Progenitor cell of endocrine pancreas (in vitro differentiated cells): ENCODE measurements at places on chromosomes 3 and 15. TPM values are rescaled to one million over a fixed set of nuclear protein-coding genes. Genes with fewer than 3 reads are reported as not detected.

Gene ABHD17C
- 19.8 and 20.6 TPM in 2 replicates for total RNA-seq

DNA sequence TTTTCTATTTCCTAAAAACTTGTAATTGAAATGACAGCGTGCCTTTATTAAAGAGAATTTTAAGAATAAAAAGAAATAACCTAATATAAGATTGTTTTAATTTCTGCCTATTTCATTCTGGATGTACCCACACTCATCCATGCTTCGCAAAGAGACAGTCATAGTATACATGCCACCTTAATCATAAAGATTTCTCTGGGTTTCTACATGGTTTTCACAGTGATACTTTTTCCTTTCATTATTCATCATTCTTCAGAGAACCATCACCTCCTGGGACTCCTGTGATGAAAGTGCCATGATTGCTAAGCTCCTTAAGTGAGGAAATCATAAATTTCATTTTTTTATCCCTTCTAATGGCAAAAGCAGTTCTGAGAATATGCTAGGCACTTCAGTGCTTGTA lies 4.3 kb upstream of the CCR8 start:
- no peak for DNase-seq

Gene CCDC39
- 0.22 and 0.29 TPM in 2 replicates for total RNA-seq

DNA sequence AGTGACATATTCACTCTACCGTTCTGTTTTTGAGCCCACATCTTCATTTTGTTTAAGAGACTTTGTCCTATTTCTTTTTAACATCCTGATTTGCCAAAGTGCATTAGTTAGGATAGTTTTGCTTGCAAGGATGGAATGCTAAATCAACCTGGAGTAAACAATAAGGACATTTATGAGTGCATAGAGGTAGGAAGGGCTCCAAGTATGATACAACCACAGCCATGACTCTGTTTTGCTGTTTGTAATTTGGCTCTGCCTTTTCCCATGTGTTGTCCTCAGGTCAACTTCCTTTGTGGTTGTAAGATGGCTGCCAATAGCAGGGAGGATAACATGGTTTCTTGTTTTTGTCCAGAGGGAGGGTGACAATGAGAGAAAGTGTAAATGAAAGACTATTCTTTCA lies 66.4 kb upstream of the GOLIM4 start:
- DNase-seq = no peak

DNA sequence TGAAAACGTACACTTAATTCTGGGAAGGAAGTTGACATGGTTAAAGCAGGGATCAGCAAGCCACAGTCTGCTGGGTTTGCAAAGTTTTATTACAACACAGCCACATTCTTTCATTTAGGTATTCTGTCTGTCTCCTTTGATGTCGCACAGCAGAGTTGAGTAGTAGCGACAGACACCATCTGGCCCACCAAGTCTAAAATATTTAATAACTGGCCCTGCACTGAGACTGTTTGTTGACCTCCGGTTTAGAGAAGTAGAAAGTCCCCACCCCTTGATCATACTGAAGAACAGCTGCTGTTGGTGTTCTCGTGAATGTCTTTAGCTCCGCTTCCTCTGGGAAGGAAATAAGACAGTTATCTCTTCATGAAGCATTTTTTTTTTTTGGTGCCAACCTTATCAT lies 66.2 kb downstream of the MCTP2 start:
- no peak for DNase-seq

Gene TMEM266
- total RNA-seq = 0.50 and 0.82 TPM in 2 replicates

- no peak for DNase-seq
These were observed 8.4 kb upstream of the PLA2G4D start for GRCh38 chr15:42102646-42103235.

GRCh38 chr3:132785292-132785691 lies 63.1 kb upstream of the NPHP3 start:
- no peak for DNase-seq

Gene A4GNT
- total RNA-seq = 3.1 and 3.4 TPM in 2 replicates

DNA sequence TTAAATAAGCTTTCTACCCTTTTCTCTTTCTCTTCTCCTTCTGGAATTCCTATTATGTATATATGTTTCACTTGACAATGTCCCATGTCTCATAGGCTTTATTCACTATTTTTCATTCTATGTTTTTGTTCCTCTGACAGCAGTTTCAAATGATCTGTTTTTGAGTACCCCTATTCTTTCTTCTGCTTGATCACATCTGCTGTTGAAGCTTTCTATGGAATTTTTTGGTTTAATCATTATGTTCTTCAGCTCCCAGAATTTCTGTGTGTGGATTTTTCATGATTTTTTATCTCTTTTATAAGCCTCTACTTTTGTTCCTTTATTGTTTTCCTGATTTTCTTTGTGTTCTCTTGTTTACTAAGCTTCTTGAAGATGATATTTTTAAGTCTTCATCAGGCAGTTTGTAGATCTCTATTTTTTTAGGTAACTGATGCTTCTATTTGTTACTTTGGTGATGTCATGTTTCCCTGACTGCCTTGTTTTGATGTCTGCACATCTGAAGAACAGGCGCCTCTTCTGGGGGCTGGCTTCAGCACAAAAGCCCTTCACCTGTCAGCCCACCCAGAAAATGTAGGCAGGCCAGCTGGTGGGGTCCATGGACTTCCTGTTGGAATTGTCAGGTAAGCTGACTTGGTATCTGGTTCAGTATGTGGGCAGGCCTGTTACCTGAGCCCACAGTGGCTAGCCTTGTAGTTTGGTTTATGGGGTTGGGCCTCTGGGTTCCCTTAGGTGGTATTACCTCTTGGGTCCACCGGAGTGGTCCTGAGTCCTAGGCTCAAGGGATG lies 15.8 kb downstream of the FAM227B start:
- DNase-seq = no peak

Gene TERC
- 9.1 and 12.4 TPM in 2 replicates for total RNA-seq

GRCh38 chr3:54188176-54188791 lies 65.9 kb downstream of the CACNA2D3 start:
- peak; percentile 61 for DNase-seq

DNA sequence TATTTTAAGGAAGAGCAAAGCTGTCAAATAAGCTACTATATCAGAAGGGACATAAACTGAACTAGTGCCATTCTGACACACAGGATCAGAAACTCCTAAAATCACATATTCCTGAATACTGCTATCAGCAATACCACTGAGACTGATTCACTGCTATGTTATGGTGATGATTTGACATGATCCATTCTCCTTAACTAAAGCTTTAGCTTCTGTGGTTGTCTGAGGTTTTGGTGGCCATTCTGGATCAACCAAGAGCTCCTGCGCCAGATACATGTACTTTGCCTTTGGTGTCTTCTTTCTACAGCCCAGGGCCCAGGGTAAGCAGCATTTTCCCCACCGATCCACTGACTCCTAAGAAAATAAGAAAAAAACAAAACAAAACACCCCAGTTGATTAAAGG lies 6.7 kb upstream of the GP5 start:
- no peak for DNase-seq

Gene ARNT2
- total RNA-seq = 37.3 and 38.9 TPM in 2 replicates

Gene CPLX3
- not detected in 2 replicates for total RNA-seq

DNA sequence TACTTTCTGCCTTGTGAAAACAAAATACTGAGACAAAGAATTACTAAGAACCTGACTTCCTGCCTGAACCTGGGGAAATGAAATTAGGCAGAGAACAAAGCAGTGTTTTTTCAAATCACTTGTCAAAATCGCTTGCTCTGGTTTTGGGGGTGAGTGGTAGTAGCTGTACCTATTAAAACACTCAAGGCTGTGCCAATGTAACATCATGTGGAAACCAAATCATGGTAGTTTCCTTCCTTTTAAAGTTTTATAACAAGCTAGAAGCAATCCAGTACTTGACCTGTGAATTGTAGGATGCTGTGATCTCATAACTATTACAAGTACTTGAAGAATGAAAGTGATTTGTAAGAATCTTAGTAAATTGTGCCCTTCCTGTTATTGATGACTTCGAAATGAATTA lies 6.7 kb downstream of the CMTM8 start:
- DNase-seq = no peak

DNA sequence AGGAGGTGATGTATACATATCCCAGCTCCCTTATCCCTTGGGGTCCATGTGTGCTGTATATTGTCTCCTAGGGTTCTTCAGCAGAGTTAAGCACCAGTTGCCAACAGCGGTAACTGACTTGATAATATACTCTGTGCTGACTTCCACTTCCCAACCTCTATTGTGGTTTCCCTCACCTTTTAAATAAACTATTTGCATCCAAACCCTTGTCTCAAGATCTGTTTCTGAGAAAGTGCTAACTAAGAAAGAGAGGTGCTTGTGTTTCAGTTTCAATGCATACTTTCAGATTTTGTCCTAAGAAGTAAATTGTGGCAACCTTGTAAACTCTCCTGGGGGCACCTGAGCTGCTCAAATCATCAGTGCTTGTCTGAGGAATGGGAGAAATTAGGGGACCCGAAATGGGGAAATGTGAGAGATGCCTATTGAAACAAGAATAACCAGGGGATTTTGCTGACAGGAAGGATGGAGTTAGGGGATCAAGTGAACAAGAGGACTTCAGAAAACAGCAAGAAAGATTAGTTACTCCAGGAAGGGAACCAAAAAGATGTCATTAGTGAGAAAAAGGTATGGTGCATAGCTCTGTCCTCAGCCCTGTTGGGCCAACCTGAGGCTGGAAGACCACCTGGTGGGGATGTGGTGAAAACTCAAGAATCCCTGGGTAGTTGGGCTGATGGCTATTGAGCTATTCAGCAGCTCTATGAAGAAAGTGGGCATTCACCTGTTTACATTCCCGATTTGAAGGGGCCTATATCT lies 50.9 kb upstream of the MRPL3 start:
- no peak for DNase-seq

DNA sequence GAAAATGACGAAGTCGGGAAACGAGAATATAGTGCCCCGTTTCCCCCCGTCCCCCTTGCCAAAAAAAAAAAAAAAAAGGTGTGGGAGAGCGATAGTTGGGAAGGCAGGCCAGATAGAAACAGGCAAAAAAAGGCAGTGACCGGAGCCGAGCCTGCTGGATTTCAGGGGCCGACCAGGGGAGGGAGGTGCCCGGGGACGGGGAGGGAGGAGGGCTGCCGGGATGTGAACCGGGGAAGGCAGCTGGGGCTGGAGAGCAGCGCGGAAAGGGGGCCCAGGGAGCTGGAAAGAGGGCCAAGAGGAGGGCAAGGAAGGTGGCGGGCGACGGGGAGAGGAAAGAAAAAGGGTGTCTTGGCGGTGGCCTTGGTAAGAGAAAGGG lies 837 bp downstream of the LRRN1 start:
- DNase-seq = peak; percentile 26

Gene MUC20
- total RNA-seq = 4.5 and 5.0 TPM in 2 replicates

Gene TLR9
- not detected in 2 replicates for total RNA-seq

Gene ZNF662
- 0.40 and 0.65 TPM in 2 replicates for total RNA-seq

DNA sequence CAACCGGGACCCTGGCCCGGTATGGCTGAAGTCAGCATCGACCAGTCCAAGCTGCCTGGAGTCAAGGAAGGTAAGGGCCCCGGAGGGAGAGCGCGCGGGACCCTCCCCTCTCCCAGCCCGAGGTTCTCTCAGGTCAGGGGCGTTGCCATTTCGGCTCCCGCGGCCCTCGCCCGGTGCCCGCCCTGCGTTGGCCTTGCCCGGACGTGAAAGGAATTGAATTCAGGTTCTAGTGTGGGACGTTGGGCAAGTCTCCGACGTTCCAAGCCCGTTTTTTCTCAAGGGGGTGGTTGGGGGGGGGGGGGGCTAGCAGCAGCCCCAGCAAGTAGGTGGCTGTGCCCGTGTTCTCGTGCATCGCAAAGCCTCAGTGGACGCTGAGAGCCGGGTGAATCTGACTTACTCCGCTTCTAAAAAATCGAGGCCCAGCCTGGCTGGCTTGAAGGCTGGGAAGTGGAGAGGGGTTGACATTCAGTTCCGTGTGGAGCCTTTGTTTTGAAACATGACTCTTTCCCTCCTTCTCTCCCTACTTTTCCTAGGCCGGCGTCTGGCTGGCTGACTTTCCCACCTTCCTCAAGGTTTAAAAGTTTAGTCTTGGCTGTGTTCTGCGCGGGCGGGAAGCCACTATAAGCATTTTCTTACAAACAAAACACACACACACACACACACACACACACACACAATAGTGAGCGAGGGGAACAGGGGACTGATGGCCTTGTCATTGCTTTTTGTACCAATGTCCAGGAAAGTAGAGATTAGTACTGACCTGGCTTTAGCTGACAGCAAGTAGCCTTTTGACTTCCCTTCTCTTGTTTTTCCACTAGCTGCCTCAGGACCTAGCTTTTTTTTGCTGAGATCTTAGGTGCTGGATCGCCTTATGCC lies at the start of gene UTS2B:
UTS2B (minus strand) TSS at position 873 of the 876 bp plus-strand sequence. CDS start 48,337 bp downstream, outside the sequence.
- peak; percentile 12 for DNase-seq

- DNase-seq = no peak
These were observed 265.2 kb upstream of the TLE3 start for GRCh38 chr15:70362886-70363285.

- DNase-seq = no peak
These were observed 10.6 kb downstream of the TTC21A start for GRCh38 chr3:39118079-39118478.

- DNase-seq = no peak
These were observed 72.8 kb downstream of the CPN2 start for GRCh38 chr3:194278186-194278845.

DNA sequence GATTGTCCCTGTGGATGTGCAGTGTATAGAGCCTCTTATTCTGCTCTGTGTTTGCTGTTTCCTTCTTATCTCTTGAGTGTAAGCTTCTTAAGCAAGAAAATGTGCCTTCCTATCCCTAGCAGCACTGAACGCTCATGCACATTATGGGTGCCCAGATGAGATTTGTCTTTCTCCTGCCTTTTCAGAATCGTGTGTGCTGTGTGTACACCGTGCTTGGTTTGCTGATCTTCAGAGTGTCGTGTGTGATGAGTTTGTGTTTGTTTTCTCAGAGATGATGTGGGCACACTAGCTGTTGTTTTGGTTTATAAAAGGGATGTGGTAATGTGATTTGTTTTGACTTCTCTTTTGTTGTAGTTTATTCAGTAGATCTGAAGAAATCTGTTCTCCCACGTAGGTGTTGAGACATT lies 19.7 kb downstream of the GPR171 start:
- DNase-seq = no peak

Gene POLQ
- 9.6 and 9.9 TPM in 2 replicates for total RNA-seq

Gene DNASE1L3
- not detected in 2 replicates for total RNA-seq

Gene TEX55
- not detected in 2 replicates for total RNA-seq

Gene CDC25A
- 20.5 and 24.5 TPM in 2 replicates for total RNA-seq

Gene TMIE
- 0.50 and 0.53 TPM in 2 replicates for total RNA-seq

DNA sequence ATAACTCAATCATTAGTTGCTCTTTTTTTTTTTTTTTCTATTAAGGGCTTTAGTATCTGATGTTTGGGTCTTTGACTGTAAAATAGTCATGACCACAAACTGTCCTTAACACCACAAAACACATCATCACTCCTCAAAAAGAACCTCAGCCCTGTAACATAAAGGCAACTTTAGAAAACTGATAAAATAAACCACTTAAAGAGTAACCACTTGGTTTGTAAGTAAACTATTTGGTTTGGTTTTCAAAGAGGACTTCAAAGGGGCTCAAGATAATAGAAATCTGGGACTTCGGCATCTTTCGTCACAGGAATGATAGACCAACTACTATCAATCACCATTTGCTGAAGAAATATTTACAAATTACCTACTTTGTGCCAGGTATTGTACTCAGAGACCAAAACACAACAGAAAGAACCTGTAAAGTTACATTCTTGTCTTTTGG lies 167.8 kb downstream of the FOXP1 start:
- DNase-seq = no peak

GRCh38 chr3:174266476-174266875 lies 592.7 kb upstream of the NAALADL2 start:
- DNase-seq = no peak
